HuH-7 (cell line): ENCODE measurements at places on chromosomes 13 and 19.

GRCh38 chr19:39820696-39821095, 13.3 kb downstream of the DYRK1B start:
- DNase-seq = no peak

- DNase-seq = no peak
These were observed 6.0 kb upstream of the TM6SF2 start for GRCh38 chr19:19279062-19279612.

GRCh38 chr13:95156208-95156607, 145.0 kb downstream of the ABCC4 start:
- no peak for DNase-seq

DNA sequence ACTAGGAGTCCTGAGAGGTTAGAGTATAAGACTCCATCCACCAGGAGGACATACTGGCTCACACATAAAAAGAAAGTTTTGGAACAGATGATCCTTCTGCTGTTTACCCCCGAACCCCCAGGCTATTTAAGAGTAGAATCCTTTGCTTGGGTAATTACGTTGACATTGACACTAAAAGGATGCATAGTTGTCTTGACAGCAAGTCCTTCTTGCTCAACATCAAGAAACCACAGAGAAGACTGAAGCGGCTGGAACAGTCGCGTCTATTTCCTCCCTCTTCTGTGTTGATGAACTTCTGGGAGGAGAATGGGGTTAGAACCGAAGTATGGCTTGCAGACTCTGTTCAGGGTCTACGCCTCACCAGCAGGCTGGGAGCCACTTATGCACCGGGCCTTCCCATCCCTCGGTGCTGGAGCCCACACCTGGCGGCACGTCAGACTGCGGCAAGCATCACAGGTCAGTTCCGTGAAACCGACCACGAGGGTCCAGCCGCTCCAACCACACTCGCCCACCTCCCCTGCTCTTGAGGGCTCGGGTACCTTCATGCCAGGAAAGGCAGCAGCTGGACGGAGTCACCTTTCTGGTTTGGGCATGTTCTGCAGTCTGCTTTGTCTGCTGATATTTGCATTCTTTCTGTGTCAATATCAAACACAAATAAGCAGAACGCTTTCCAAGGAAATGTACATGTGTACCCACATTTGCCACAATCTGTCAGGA, 42.4 kb upstream of the RANBP3 start:
- DNase-seq = no peak

- DNase-seq = no peak
These were observed 25.9 kb downstream of the DPF1 start for GRCh38 chr19:38197937-38198704.
